ENCODE measurements at places on chromosomes 5 and 9. TPM values are rescaled to one million over a fixed set of nuclear protein-coding genes. Genes with fewer than 3 reads are reported as not detected.

GRCh38 chr5:79191457-79191856 lies 44.5 kb upstream of the JMY start:
- no peak for DNase-seq

Gene LRRC19
- total RNA-seq: not detected

Gene PCDHGA1
- total RNA-seq: 0.44 TPM

DNA sequence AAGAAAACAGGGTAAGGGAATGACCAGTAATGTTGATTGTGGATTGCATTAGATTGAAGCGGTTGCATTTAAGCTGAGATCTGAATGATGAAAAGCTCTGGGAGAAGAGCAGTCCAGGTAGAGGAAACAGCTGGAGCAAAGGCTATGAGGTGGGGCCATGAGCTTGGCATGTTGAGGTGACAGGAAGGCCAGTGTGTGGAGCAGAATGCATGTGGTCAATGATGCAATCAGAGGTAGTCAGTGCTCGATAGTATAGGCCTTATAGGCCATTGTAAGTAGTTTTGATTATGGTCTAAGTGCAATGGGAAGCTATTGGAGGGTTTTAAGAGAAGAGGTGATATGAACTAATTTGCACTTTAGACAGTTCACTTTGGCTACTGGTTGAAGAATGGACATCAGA lies 270.4 kb downstream of the ARHGAP26 start:
- DNase-seq: peak; percentile 40

Gene ADGRD2
- not detected for total RNA-seq

- DNase-seq: no peak
Measured at GRCh38 chr5:104754311-104754995, 1191.9 kb upstream of the NUDT12 start.

DNA sequence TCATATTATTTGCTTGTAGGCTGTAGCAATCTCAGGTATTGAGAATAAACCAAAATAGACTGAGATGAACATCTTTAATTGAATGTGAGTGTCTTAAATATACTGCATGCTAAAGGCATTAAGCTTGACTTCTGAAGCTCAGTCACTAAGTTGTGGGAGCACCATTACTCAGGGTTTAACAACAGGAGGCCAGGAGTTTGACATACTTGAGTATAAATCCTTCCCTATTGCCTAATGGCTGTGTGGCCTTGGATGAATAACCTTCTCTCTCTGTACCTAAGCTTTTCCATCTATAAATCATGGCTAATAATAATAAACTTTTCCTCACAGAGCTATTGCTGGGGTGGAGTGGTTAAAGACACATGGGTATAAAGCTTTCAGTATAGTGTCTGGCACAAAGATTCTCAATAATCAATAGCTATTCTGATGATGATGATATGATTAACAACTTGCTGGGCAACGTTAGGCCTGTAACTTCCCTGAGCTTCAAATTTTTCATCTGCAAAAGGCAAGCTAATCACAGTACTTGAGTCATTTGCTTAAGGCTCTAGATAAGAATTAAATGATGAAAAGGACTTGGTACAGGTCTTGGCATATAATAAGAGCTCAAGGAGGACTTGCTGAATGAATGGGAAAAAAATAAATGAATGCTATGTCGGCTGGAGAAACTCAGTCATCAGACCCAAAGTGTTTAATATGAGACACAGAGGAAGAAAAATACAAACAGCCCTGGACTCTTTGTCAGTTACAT lies 174.0 kb upstream of the IL12B start:
- DNase-seq: no peak

Gene EHMT1
- 46.2 TPM for total RNA-seq

DNA sequence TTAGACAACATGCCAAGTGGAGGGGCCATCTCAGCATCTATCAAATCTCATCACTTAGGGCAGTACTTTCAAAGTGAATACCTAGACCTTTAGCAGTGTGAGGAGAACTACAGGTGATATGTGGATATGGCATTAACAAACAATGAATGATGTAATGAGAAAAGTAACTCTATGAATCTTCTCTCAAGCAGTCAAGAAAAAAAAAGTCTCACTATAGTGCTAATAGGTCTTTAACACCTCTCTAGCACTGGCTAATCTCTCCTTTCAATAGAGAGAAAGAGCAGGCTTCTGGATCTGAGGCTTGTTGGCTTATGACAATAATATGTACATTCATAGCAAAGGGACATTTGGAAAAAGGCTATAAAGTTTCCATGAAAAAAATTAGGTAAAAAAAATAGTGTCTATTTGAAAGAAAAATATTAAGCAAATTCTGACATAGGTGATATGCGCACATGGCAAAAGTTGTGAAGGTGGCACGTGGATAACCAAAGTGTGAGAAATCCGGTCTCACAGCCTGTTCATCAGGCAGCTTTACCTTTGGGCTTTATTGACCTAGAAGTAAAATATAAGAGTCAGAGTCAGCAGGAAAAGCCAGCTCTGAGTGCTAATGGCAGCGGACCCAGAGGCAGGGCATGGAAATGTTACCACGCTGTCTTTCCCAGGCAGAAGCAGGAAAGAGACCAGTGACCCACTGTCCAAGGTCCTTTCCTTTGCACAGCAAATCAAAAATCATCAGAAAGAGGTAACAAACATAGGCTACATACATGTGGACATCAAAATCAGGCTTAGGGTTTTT lies 203.4 kb downstream of the EFNA5 start:
- peak; percentile 99 for DNase-seq

Gene GFM2
- total RNA-seq: 23.8 TPM

Gene CAMK2A
- total RNA-seq: not detected

Gene TSPAN17
- total RNA-seq: 34.4 TPM

- no peak for DNase-seq
Measured at GRCh38 chr5:104626122-104626521, 1063.5 kb upstream of the NUDT12 start.

DNA sequence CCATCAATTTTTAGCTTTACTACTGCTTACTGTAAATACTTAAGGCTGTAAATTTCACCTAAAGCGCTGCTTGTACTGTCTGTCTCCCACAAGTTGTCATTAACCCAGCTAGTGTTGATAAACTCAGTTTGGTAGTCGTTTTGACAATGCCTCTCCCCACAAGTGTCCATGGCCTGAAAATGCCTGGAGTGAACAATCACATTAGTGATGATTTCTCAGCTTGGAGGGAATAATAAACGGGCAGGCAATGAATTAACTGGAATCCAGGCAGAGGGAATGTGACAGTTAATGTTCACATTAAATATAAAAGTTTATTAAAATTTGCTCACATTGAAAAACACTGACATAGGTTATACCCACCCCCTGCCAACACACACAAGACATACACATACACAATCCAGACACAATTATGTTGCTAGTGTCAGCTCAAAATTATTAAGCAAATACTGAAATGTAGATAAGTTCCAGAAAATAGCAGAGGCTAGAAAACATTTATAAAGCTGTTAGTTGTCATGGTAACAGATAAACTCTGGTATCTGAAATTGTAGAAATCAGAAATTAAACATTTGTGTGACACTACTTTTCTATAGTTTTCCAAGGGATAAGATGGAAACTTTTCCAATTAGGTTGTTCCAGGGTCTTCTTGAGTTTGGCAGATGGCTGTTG lies 341.9 kb downstream of the DIRAS2 start:
- DNase-seq: no peak
